ENCODE measurements at places on chromosomes 7 and 10.

- DNase-seq: peak; percentile 10
These were observed 14.1 kb upstream of the WDR86 start for GRCh38 chr7:151423936-151424335.

DNA sequence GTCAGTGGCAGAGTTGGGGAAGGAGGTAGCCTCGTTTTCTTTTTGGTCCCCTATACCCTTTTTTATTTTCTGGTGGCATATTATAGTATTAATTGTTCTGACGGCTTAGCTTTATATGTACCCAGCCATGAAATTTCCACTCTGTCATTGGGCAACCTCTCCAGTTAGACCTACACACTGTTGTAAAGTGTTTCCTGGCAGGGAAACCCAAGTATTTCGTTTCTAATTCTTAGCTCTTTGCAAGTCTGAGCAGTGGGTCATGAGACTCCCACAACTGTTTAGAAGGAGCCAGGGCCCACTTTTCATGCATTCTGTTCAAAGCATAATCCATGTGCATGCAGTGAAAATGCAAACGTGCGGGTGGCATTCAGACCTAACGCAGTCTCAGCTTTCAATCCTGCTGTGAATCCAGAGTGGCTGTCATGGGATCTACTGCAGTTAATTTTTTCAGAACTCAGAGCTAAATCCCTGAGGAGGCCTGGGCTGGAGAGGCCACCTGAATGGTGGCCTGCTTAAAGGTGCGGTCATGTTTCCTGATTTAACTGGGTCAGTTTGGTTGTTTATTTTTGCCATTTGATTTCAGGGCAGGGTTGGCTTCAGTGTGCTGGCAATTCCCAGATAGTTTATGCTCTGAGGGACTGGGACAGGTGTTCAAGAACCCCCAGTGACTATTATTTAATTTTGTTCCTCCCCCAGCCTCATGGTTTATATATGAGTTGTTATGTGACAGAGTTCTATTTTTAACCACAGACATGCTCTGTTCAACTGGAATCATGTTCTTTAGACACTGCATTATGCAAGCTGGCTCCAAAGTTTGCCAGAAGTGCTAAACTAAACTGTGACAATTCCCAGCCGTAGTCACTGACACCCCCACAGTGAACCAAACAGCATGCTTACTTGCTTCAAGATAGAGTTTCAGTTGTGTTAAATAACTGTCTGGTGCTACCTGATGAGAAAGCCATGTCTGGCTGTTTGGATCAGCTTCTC, 27.4 kb upstream of the SYPL1 start:
- peak; percentile 59 for DNase-seq

GRCh38 chr7:156640949-156641485, 443 bp downstream of the RNF32 start:
- peak; percentile 29 for DNase-seq

- no peak for DNase-seq
These were observed 257.9 kb downstream of the PRPF18 start for GRCh38 chr10:13844651-13845050.

DNA sequence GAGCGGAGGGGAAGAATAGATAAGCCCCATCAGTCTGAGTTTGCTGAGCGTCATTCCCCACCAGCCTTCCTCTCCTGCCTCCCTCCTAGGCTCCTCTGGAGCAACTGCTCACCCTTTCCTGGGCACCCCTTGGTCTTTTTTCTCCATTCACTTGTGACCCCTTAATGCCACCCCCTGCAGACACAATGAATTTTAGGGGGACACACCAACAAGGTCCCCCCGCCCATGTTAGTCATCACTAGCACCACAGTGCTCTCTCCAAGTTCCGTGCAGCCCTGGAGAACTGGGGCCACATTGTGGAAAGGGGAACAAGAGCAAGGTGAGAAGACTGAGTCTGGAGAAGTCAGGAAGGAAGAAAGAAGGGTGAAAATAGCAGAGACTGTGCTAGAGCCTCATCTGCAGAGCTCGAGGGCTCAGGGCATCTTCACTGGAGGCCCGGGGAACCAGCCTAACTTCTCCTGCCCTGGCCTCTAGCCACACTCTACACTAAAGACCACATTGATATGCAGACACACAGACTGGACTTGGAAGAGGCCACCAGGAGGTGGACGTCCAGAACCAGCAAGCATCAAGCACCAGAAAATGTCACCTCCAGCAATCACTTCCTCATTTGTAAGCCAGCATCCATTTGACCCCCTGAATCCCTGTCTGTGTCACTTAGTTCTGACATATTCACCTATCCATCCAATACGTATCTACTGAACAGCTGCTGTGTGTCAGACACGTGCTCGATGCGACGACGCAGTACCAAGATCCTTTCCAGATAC, 17.5 kb downstream of the RGR start:
- no peak for DNase-seq

GRCh38 chr7:2809903-2810625, 34.0 kb downstream of the GNA12 start:
- peak; percentile 57 for DNase-seq

GRCh38 chr7:26250239-26250638, 41.4 kb upstream of the SNX10 start:
- DNase-seq: no peak

DNA sequence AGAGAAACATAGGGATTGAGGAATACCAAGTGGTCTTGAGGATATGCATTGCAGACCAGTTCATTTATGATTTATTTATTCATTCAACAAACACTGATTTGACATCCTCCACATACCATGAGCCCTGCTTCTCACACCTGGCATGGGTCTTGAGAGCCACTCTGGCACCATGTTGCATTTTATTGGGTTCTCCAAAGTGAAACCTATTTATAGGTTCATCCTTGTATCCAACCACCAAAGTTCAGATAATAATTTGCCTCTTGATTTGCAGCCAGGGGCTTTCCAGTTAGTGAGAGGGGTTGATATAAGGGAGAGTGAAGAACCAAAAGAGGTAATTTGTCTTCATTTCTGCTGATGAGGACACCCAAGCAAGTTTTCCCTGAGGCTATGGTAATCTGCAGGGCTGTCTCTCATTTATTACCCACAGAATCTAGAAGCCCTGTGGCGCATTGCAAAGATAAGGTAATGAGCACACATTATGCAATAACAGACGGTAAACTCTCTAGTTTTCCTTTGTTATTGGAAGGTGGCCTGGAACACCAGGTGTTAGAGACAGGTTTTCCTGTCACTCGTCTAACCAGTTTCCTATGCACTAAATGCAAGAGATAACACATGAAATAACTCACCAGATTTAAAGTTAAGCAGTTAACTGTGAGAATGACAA, 28.8 kb upstream of the ICA1 start:
- DNase-seq: no peak

DNA sequence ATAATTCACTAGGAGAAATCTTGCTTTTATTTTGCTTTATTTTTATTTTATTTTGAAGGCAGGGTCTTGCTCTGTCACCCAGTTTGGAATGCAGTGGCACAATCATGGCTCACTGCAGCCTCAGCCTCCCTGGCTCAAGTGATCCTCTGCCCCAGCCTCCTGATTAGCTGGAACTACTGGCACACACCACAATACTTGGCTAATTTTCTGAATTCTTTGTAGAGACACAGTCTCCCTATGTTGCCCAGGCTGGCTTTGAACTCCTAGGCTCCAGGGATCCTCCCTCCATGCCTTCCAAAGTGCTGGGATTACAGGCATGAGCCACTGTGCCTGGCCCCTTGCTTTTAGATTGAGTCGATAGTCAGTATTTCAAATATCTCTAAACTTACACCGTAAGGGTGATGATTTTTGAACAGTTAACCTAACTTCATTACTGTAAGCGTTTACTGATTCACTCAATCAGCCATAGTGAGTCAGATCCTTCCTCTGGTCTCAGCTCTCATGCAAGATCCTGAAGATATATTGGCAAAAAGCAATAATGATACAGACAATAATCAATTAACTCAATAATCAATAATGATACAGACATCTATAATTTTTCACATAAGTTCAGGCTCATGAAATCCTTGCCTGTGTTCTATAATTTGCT, 239.5 kb downstream of the KIAA1217 start:
- peak; percentile 57 for DNase-seq

GRCh38 chr7:31122649-31123058, 70.5 kb downstream of the ADCYAP1R1 start:
- peak; percentile 84 for DNase-seq

DNA sequence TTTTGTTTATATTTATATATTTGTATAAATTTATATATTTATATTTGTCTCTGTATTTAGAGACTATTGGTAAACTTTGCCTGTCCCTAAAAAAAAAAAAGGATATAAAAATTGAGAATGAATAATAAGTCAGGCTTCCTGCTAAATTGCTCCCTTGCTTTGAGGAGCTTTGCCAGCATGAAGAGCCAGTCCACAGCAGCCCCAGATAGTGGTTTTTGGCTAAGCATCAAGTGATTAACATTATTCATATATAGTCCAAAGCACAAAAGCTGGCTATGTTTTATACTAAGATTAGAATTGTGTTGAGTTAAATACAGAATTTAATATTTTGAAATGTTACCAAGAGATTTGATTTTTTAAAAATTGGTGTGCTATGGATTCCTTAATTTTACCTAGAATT, 264.9 kb upstream of the FERD3L start:
- peak; percentile 4 for DNase-seq

GRCh38 chr10:30736685-30737232, 107.2 kb upstream of the LYZL2 start:
- peak; percentile 100 for DNase-seq

DNA sequence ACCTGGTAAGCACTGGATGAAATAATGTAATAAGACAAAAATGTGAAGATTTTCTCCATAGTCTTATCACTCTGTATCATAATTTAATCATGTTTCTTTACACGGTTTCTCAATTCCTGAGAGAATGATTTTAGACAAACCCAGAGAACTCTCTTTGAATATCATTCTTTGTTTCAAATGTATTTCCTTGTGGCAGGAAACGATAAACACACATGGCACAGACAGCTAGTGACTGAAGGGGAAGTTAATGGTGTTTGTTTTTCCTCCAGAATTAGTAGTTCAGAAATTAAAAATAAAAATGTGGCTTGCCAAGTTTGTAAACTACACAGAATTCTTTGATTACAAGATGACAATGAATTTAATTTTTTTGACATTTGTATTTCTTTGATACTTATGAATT, 163.7 kb upstream of the PRPS1L1 start:
- no peak for DNase-seq

Measured in AG10803 (cell line).